Effector CD4-positive, alpha-beta T cell (primary cell): ENCODE measurements at places on chromosomes 13 and 19.

- no peak for DNase-seq
Measured at GRCh38 chr19:46068345-46069258, 27.8 kb upstream of the IGFL4 start.

DNA sequence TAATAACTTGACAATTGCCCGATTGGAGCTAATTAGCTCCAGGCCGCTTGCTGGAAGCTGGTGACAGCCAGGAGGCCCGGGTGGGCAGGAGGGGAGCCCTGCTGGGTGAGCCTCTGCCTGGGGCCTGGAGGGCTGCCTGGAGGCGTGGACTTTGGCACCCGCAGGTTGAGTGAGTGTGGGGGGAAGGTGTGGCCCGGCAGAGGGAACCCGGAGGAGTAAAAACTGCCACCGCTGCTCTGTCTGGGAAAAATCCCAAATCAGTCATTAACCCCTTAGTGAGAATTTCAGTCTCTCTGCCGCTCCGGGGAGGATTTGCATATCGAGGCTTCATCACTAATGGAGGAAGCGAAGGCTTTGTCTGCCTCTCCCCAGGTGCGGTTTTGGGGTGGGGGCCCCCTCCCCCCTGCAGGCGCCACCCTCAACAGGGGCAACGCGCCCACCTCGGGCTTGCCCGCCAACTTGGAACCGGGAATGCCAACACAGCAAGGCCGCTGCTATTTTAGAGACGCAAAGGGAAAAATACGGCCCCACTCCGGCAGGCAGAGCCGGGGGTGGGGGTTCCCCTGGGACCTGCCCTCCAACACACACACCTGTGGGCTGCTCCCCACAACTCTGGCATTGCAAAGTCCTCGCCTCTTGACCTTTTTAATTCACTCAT lies 6.2 kb downstream of the EFNA2 start:
- no peak for DNase-seq

- DNase-seq = no peak
Measured at GRCh38 chr19:48807590-48808308, 3.1 kb downstream of the BCAT2 start.

- DNase-seq = no peak
Measured at GRCh38 chr19:34995551-34995950, 4.6 kb upstream of the GRAMD1A start.

- no peak for DNase-seq
Measured at GRCh38 chr13:24145240-24145639, 15.3 kb upstream of the SPATA13 start.

DNA sequence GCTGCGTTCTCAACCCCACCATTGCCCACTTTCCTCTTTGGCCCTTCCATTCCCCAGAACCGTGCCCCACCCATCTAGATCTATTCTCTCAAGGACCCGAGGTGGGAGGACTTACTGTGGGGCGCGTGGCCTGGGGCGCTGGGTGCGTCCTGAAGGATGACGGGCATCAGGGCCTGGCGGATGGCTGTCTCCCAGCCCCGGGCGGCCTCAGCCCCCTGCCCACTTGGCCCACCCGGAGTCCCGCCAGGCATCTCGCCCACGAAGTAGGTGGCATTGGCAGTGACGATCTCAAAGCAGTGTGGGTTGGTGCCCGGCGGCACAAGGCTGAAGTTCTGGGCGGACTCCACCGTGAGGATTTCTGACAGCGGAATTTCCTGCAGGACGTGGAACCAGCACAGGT lies 23.2 kb downstream of the PRKD2 start:
- DNase-seq = no peak

GRCh38 chr19:50311723-50312635 lies 17.2 kb downstream of the KCNC3 start:
- no peak for DNase-seq

- no peak for DNase-seq
Measured at GRCh38 chr13:108549934-108550333, 79.5 kb upstream of the MYO16 start.

GRCh38 chr13:99173606-99174005 lies 27.0 kb upstream of the UBAC2 start:
- DNase-seq = no peak

- no peak for DNase-seq
Measured at GRCh38 chr13:98856983-98857382, 104.5 kb upstream of the SLC15A1 start.

DNA sequence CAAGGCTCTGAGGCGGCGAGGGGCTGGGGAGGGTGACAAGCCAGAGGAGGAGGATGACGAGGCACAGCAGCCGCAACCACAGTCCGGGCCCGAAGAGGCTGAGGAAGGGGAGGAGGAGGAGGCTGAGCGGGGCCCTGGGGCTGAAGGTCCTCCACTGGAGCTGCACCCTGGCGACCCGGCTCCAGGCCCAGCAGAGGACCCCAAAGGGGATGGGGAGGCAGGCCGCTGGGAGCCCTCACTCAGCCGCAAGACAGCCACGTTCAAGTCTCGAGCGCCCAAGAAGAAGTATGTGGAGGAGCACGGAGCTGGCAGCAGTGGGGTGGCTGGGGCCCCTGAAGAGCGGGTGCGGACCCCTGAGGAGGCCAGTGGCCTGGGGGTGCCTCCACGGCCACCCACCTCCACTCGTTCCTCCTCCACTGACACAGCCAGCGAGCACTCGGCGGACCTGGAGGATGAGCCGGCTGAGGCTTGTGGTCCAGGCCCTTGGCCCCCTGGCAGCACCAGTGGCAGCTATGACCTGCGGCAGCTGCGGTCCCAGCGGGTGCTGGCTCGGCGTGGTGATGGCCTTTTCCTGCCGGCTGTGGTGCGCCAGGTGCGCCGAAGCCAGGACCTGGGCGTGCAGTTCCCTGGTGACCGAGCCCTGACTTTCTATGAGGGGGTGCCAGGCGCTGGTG lies 2.9 kb downstream of the CIC start:
- no peak for DNase-seq

- DNase-seq = no peak
Measured at GRCh38 chr19:38304866-38305429, 897 bp downstream of the C19orf33 start.

DNA sequence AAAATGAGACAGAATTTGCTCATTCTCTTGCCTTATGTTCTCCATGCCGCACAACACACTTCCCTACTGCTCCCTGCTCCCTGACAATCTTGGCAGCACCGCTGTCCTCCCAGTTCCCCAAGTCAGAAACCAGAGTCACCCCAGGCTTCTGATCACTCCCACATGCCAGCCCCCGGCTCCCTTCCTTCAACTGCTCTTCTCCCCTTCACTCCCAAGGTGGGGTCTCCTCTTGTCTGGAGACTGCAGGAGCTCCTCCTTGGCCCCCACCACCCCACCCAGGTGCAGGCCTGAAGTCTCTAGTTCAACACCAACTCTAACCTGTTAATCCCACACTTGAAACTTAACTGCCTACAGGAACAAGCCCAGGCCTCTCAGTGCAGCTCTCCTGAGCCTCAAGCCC lies 16.8 kb upstream of the AKAP8 start:
- no peak for DNase-seq

DNA sequence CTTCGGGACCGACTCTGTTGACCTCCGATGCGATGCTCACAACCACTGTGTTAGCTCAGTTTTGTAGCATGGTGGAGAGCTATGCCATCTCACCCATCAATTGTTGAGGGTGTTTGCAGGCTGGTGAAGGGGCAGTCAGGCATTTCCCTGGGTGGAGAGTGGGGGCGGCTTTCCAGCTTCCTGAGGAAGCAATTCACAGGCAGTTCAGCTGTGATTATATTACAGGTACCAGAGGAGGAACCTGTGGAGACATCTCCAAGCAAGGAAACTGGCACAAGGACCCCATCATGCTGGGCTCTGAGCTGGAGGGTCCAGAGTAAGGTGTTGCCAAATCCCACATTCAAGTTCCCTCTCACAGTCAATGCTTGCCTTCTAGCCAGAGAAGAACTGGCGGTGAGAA lies 166.0 kb upstream of the ZNF536 start:
- no peak for DNase-seq

- no peak for DNase-seq
Measured at GRCh38 chr13:108083056-108083455, 132.3 kb downstream of the LIG4 start.

- no peak for DNase-seq
Measured at GRCh38 chr19:35086455-35086854, 29.2 kb upstream of the FXYD3 start.

DNA sequence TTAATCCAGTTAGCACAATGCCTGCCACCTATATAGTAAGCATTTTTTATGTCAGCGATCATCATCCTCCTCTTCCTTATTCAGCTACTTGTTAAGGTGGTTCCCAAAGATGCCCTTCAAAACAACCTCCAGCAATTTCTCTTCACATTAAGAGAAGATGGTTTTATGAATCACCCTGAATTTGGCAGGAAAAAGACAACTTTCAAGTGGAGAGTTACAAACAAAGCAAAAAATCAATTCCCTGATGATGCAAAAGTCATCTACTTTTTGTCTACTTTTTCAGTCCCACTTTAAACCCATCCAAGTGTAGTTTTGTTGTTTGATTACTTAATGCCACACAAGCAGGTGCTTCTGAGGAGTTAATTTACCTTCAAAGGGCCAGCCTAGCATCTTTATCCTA lies 139.1 kb upstream of the SERP2 start:
- DNase-seq = no peak

DNA sequence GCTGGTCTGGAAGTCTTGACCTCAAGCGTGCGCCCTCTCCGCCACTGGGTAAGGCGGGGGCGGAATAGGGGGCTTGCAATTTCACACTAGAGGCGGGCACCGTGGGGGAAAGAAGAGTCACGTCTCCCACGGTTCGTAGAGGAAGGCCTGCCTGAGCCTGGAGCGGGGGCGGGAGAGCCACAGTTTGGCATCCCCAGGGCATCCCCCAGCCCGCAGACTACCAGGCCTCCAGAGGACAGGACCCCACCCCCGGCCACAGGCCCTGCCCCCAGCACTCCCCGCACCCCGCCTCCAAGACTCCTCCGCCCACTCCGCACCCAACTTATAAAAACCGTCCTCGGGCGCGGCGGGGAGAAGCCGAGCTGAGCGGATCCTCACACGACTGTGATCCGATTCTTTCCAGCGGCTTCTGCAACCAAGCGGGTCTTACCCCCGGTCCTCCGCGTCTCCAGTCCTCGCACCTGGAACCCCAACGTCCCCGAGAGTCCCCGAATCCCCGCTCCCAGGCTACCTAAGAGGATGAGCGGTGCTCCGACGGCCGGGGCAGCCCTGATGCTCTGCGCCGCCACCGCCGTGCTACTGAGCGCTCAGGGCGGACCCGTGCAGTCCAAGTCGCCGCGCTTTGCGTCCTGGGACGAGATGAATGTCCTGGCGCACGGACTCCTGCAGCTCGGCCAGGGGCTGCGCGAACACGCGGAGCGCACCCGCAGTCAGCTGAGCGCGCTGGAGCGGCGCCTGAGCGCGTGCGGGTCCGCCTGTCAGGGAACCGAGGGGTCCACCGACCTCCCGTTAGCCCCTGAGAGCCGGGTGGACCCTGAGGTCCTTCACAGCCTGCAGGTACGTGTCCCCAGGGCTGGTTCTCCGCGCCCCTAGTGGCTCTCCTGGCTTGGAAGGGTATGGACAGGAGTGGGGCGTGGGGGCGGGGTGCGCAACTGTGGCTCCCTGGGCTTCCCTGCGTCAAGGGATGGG lies at the start of gene ANGPTL4:
Gene ANGPTL4, plus strand, starts transcription at position 353 of the 969 bp plus-strand sequence. Its CDS starts 167 bp downstream, at position 520.
- DNase-seq = no peak

DNA sequence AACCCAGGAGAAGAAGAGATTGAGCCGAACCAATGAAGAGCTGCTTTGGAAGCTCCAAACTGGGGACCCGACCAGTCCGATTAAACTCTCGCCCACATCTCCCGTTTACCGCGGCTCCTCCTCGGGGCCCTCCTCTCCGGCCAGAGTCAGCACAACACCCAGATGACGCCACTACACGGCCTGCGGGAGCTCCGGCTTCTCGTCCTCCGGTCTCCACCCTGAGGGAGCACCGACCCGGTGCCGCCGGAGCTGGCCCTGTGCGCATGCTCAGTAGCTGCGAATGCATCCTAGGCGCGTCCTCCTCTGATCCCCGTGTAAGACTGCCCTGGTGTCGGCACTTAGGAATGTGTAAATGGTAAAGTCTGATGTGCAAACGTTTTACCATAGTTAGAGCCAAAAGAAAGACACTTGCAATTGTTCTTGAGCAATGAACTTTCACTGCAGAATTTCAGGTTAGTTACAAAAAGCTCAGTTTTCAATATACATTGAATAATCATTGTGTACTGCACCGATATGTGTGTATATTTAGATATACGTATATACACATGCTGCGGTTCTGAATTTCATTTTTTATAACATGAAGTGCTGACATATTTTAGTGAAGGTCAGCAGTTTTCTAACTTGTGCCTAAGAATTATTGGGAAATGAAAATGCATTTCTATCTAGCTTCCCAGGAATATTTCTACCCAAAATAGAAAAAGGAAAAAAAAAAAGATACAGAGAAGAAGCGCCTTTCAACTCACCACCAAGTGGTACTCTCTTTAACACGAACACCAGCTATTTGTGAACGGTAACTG lies 92.2 kb downstream of the SLC7A1 start:
- no peak for DNase-seq

GRCh38 chr19:43711751-43712355 lies 4.0 kb upstream of the IRGC start:
- DNase-seq = no peak

DNA sequence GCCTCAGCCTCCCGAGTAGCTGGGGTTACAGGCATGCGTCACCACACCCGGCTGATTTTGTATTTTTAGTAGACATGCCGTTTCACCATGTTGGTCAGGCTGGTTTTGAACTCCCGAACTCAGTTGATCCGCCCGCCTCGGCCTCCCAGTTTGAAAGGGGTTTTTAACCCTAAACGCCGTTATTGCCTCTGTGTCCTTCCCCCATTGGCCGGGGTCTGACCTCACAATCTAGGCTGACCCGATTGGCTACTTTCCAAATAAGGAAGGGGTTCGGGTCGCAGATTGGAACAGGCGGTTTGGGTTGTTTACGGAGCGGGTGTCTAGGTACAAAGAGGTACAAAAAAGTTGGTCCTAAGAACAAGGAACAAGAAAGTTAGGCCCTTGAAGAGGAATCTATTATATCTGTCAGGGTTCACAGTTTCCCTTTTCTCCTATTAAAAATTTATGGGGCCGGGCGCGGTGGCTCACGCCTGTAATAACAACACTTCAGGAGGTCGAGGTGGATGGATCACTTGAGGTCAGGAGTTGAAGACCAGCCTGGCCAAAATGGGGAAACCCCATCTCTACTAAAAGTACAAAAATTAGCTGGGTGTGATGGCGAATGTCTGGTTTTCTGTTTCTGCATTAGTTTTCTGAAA lies 1.0 kb downstream of the ZNF253 start:
- DNase-seq = peak; percentile 39

DNA sequence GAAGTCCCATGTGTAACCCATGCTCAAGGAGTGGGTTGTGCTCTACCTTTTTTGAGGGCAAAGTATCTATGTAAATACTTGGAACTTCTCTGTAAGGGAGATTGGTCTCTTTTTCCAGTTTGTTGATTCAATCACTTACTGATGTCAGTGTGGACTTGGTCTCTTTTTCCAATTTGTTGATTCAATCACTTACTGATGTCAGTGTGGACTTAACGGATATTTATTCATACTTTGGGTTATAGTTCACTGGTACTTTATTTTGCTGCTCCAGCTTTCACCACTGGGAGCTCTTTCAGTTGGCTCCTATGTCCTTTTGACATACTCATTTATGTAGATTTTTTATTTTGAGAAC lies 36.4 kb downstream of the COG3 start:
- no peak for DNase-seq
